ENCODE measurements at places on chromosomes 7 and 10.
A peak's percentile ranks its signal among the peaks of the same experiment; 100 is the strongest.

DNA sequence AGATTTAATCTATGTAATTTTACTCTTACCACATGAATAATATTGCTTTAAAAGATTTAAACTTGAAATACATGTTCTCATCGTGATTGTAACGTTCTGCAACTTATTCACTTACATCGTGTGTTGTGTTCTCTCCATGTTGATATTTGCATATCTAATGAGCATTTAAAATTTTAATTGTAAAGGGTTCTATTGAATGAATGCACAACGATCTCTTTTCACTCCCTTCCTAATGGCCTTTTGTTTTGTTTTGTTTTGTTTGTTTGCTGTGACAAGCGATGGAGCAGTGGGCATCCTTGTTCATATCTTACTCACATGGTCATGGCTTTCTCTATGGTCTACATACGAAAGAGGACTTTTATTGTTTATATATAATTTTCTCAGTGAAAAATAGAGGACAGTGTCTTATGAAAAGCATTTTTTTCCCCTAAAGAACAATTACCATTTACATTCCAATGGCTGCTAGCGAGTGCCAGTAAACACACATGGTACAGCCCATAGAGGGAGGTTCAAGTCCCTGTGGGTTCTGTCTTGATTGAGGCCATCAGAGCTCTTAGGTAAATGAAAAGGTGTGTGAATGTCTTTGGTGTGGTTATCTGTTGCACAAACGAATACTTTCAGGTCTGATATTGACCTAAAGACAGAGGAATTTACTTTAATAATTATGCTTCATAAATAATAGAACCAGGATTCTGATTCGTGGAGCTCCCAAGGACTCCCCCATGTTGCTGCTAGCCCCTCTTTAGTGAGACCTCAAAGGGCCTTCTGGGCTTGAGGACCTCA lies 32.4 kb downstream of the BTBD16 start:
- peaks cover 2% of the 10 kb centered on the region for H3K4me1 ChIP-seq
- H3K4me3 ChIP-seq = no peak overlapping the region
- no peak overlapping the region for H3K27ac ChIP-seq
- no peak for DNase-seq
- no peaks in the 10 kb centered on the region for H3K36me3 ChIP-seq

- no peak for DNase-seq
- H3K36me3 ChIP-seq = no peaks in the 10 kb centered on the region
- no peaks in the 10 kb centered on the region for H3K27me3 ChIP-seq
These were observed 89.4 kb upstream of the SEMA3E start for GRCh38 chr7:83738291-83738835.

- H3K27me3 ChIP-seq = no peaks in the 10 kb centered on the region
- no peak for DNase-seq
- H3K4me3 ChIP-seq = no peak overlapping the region
- H3K27ac ChIP-seq = no peak overlapping the region
- peaks cover 43% of the 10 kb centered on the region for H3K4me1 ChIP-seq
- peaks cover 4% of the 10 kb centered on the region for H3K36me3 ChIP-seq
These were observed 17.2 kb downstream of the INPP5F start for GRCh38 chr10:119742947-119743648.

DNA sequence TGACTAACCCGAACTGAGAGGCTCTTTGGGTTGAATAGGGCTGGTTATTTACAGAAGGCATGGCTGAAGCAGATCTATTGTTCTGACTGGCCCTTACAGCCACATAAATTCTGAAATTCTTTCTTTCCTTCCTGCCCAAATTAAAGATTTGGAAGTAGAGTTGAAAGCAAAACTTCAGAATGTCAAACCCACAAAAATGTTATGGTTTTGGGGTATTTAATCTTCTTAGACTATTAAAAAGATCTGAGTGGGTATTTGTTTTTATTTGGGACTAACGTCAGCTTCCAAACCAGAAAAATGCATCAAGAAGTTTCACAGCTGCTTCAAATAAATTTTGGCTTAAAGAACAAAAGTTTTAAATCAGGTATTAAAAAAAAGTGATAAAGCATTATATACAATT lies 124.5 kb downstream of the AHR start:
- no peak overlapping the region for H3K27ac ChIP-seq
- no peak overlapping the region for H3K4me3 ChIP-seq
- H3K27me3 ChIP-seq = peaks cover 7% of the 10 kb centered on the region
- no peaks in the 10 kb centered on the region for H3K4me1 ChIP-seq

DNA sequence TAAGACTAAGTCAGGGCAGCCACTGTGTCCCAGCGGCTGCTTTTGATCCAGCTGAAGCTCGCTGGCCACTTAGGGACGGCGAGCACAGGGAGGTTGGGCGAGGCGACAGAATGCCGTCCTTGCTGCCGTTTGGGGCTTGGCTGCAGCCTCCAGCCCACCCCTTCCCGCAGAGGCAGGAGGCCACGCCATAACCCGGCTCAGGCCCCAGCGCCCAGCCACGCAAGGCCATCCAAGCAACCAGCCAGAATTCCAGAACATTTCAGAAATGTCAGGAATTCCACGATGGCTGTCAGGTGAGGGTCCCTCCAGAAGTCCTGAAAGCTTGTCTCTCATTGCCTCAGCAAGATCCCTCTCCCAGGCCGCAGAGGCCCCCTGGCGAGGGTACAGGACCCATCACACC lies 479.1 kb upstream of the FOXK1 start:
- DNase-seq = no peak
- H3K4me3 ChIP-seq = no peak overlapping the region
- no peaks in the 10 kb centered on the region for H3K27me3 ChIP-seq
- no peaks in the 10 kb centered on the region for H3K36me3 ChIP-seq
- no peak overlapping the region for H3K27ac ChIP-seq

DNA sequence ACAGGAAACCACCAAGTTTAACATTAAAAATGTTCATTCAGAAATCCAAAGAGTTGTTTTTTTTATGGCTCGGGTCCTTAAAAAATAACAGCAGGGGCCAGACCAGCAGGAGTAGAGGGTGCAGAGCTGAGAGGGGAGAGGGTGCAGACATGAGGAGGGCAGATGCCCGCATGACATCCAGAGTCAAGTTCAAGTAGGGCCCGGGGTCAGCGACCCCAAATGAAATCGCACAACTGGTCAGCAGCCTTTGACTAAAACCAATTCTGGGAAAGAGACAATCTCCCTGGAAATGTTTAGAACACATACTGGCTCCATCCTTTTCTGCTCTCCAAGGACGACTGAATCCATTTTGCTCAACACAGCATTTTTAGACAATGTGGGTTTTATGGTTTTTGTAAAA lies 297.5 kb downstream of the FGFR2 start:
- no peaks in the 10 kb centered on the region for H3K36me3 ChIP-seq
- H3K4me1 ChIP-seq = no peaks in the 10 kb centered on the region
- no peak for DNase-seq
- H3K4me3 ChIP-seq = no peak overlapping the region

DNA sequence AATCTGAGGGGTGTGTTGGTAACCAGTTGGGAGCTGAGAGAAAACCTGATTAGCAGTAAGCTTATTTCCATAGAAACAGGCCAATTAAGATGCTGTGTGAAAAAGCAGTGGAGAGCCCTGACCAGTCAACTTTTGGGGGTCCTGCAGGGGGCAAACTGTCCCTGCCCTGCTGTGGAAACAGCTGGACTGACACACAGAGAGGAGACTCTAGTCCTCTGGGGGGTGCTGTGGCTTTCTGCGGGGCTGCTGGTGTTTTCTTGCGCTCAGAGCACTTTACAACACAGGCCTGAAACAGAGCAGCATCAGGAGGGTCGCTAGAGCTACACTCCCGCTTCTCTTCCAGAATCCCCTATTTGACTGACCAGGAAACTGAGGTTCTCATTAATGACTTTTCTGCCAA lies 546.9 kb upstream of the GALNT17 start:
- peaks cover 1% of the 10 kb centered on the region for H3K4me1 ChIP-seq
- DNase-seq = no peak
- no peak overlapping the region for H3K4me3 ChIP-seq
- H3K27me3 ChIP-seq = no peaks in the 10 kb centered on the region
- H3K27ac ChIP-seq = no peak overlapping the region
- H3K36me3 ChIP-seq = no peaks in the 10 kb centered on the region

DNA sequence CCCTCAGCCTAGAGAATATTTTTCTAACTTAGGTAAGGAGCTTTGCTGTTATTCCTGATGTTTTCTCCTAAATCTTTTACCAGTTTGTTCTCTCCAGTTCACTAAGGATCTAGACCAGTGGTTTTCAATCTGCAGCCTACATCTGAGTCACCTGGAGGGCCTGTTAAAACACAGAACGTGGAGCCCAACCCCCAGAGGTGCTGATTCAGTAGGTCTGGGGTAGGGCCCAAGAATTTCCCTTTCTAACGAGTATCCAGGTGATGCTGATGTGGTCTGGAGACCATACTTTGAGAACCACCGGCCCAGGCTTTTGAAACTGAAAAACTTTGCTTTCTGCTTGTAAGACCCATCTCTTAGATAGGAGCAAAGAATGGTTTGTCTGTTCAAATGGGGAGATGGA lies 51.2 kb upstream of the KMT2E start:
- H3K27ac ChIP-seq = peak overlapping the region; percentile 35
- no peaks in the 10 kb centered on the region for H3K27me3 ChIP-seq
- H3K4me1 ChIP-seq = peaks cover 41% of the 10 kb centered on the region
- peaks cover 39% of the 10 kb centered on the region for H3K36me3 ChIP-seq

DNA sequence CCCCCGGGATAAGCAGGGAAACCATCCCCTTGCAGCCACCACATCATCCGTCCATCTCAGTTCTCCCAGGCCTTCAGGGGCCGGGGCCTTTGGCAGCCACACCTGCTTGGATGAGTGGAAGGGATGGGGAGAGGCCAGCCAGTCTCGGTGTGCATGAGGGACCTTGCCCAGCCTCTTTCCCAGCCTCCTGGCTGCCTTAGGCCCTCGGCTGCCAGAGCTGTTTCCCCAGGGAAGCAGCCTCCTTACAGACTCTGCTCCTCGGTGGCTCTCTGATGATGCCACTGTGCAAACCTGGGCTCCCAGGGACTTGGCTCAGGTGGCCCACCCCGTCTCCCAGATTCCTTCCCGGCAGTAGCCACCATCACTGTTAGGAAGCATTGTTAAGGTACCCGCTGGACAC lies 14.7 kb downstream of the FGF8 start:
- DNase-seq = no peak
- H3K4me3 ChIP-seq = no peak overlapping the region
- no peaks in the 10 kb centered on the region for H3K4me1 ChIP-seq
- peaks cover 5% of the 10 kb centered on the region for H3K27me3 ChIP-seq

GRCh38 chr7:30225863-30226613 lies 58.4 kb upstream of the ZNRF2 start:
- H3K27ac ChIP-seq = no peak overlapping the region
- no peaks in the 10 kb centered on the region for H3K27me3 ChIP-seq
- H3K4me3 ChIP-seq = no peak overlapping the region
- H3K4me1 ChIP-seq = peaks cover 13% of the 10 kb centered on the region
- no peaks in the 10 kb centered on the region for H3K36me3 ChIP-seq

DNA sequence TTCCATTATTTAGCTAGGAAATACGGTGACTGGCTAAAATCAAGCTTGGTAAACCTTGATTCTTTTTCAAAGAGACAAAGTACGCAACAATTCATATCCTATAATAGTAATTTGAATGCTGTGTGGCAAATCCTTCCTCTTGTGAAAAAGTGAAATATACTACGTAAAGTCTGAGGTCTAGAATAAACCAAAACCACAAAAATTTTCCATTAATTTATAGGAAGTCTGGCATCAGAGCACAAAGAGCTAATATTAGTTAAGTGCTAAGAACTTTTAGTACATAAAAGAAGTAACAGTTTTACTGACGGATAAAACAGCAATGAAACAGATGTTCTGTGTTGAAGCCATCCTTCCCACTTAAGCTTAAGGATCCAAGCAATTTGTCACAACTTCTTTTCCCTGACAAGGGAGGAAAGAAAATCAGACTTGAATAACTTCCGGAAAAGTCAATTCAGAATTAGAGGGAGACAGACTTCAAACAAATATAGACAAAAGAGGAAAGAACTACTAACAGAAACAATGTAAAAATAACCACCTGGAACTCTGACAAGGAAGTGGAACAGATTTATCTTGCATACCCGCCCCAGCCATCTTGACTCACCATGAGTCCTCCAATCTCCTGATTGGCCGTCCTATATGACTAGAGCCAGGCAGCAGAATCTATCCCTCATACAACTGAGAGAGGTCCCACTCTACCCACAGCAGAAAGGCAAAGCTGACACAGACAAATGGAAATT lies 34.6 kb downstream of the RHEB start:
- H3K36me3 ChIP-seq = peaks cover 92% of the 10 kb centered on the region
- DNase-seq = no peak
- H3K27me3 ChIP-seq = no peaks in the 10 kb centered on the region
- peak overlapping the region; percentile 27 for H3K27ac ChIP-seq

DNA sequence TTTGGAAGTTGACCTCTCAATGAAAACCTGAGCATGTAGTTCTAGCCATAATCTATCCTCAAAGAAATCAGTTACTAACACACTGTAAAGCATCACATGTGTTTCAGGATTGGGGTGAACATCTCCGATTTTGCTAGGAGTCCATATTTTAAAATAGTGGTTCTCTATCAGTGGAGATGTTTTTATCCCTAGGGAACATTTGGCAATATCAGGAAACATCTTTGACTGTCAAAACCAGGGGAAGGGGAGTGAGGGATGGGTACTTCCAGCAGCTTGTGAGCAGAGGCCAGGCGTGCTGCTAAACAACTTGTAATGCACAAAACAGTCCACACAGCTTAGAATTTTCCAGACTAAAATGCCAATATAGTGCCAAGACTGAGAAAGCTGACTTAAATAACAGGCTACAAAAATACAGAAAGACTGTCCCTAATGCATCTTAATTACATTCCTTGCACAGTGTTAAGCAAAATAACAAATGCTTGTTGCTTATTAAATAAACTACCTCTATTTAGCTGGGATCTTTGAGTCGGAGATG lies 120.9 kb downstream of the CRPPA start:
- no peaks in the 10 kb centered on the region for H3K36me3 ChIP-seq
- peaks cover 1% of the 10 kb centered on the region for H3K4me1 ChIP-seq
- H3K4me3 ChIP-seq = no peak overlapping the region
- no peaks in the 10 kb centered on the region for H3K27me3 ChIP-seq
- H3K27ac ChIP-seq = no peak overlapping the region
- DNase-seq = no peak

GRCh38 chr10:74011770-74012169 lies 13.9 kb downstream of the VCL start:
- no peak overlapping the region for H3K27ac ChIP-seq
- no peak overlapping the region for H3K4me3 ChIP-seq
- no peaks in the 10 kb centered on the region for H3K27me3 ChIP-seq
- peaks cover 41% of the 10 kb centered on the region for H3K4me1 ChIP-seq
- no peak for DNase-seq
- H3K36me3 ChIP-seq = no peaks in the 10 kb centered on the region

GRCh38 chr7:1459920-1460820 lies 900 bp upstream of the MICALL2 start:
- H3K27me3 ChIP-seq = no peaks in the 10 kb centered on the region
- no peaks in the 10 kb centered on the region for H3K36me3 ChIP-seq
- peaks cover 12% of the 10 kb centered on the region for H3K4me1 ChIP-seq
- DNase-seq = no peak
- peak overlapping the region; percentile 61 for H3K4me3 ChIP-seq
- peak overlapping the region; percentile 26 for H3K27ac ChIP-seq

GRCh38 chr10:79488870-79489269 lies 23.5 kb upstream of the EIF5AL1 start:
- no peak overlapping the region for H3K4me3 ChIP-seq
- no peaks in the 10 kb centered on the region for H3K36me3 ChIP-seq
- no peaks in the 10 kb centered on the region for H3K27me3 ChIP-seq
- no peak overlapping the region for H3K27ac ChIP-seq

Data from activated T-cell treated with anti-CD3 and anti-CD28 coated beads, Interleukin-2, amount 50 U/mL, for 24 hours (primary cell).